ENCODE measurements at places on chromosomes 12 and 14.

GRCh38 chr12:119660076-119660475 is 7.9 kb upstream of the PRKAB1 start:
- DNase-seq: no peak

DNA sequence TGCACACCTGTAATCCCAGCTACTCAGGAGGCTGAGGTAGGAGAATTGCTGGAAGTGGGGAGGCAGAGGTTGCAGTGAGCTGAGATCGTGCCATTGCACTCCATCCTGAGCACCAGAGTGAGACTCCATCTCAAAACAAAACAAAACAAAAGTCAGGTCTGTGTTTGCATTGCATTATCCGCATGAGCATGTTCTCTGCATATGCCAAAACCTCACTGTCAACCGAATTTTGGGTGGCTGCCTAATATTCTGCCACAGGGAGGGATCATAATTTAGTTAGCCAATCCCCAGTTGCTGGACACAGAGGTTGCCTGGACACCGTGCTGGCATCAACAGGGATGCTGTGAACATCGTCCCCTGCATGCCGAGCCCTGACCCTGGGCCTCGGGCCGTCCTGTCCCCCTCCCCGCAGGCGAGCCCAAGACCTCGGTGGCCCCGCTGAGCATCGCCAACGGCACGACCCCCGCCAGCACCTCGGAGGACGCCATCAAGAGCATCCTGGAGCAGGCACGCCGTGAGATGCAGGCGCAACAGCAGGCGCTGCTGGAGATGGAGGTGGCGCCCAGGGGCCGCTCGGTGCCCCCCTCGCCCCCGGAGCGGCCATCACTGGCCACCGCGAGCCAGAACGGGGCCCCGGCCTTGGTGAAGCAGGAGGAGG is 49.2 kb downstream of the PHETA1 start:
- DNase-seq: no peak

DNA sequence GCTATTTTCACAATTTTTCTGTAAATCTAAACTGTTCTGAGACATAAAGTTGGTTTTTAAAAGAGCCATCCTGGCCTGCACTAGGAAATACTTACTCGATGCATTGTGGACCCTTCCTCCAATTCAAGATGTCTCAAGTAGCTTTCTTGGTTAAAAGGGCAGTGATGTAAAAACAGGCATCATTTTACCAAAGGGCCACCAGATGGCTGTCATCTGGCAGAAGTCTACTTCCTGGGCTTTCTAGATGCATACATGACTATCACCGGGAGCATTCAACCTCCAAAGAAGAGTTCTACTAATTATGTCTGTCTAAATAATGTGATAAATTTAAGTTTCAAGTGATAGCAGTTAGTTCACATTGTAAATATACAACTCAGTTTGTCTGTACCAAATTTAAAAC is 96.8 kb upstream of the FRMD6 start:
- no peak for DNase-seq

DNA sequence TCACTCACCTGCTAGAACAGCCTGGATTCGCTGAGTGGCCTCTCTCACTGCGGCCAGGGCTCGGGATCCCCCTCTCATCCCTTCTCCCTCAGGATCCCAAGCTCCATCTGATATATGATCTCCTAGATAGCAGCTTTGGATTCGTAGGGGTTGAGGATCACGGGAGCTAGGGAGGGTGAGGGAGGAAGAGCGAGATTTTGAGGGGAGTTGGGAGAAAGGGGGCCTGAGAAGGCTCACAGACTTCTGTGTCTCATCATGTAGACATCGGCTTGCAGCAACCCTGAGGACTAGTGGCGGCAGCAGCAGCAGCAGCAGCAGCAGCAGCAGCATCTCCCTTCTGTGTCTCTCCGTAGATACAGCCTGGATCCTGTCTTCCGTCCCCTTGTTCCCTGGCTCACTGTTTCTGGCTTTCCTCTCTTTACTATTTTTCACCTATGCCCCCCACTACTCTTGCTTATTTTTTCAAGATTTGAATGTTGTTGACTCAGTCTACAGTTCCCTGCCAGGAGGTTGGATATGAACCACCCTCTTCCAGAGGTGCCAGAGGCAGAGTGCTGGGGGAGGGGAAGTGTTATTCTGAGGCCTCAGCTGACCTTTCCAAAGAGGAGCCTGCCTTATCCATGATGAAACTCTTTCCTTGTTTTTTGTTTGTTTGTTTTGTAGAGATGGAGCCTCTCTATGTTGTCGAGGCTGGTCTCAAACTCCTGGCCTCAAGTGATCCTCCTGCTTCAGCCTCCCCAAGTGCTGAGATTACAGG is at the start of gene CIROP:
Gene CIROP (minus strand): TSS at position 399 of the 757 bp plus-strand sequence. CDS start 69 bp downstream, at position 330.
- DNase-seq: no peak

GRCh38 chr14:22143363-22143762 is 445.7 kb downstream of the DAD1 start:
- no peak for DNase-seq

- no peak for DNase-seq
These were observed 283.5 kb downstream of the KSR2 start for GRCh38 chr12:117685110-117685926.

DNA sequence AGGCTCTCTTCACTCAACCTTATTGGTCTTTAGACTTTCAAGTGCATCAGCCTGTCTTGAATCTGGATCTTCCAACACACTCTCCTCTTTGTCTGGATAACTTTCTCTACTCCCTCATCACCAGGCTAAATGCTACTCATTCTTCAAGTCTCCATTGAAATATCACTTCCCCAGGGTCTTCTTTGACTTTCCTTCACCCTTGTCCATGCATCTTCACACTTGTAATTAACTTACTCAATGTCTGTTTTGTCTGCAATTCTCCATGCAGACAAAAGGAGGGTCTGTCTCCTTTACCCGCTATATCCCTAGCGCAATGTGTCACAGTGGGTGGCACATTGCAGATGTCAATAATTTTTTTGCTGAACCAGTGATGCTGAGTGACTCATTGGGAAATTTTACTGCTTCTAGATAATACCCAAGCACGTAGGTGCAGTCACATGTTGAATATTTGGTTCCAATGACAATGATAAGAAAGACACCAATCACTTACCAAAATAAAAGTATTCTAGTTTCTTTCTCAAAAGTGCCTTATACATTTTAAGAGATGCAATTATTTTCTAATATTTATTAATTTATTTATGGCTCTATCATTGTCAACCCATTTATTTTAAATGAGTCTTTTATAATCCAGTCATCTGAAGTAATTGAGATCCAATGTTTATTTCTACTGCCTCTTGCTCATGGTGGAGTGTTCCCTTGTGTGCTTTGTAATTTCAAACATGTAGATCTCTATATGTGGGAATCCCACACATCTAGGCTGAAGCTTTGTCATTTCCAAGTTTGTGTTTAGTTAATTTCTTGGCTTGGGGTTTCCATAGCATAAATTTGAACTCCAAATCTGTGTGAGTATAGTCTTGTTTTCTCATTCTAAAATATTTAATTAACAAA is 21.7 kb upstream of the RFC5 start:
- DNase-seq: no peak

DNA sequence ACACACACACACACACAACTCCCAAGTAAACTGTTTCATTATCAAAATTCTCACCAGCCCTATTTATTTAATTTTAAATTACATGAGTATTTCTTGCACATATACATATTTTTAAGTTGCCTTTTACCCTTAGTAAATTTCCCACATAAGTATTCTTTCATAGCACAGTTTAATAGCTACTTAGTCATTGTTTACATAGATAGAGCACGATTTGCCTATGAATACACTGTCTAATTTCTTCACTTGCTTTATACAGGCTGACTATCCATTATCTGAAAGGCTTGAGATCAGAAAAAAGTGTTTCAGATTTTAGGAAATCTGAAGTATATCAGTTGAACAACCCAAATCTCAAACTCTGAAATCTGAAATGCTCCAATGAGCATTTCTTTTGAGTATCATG is 30.9 kb downstream of the NIN start:
- no peak for DNase-seq

- DNase-seq: no peak
These were observed 30.3 kb downstream of the PDE3A start for GRCh38 chr12:20398686-20399085.

- no peak for DNase-seq
These were observed 1.8 kb upstream of the IPO4 start for GRCh38 chr14:24190416-24190815.

DNA sequence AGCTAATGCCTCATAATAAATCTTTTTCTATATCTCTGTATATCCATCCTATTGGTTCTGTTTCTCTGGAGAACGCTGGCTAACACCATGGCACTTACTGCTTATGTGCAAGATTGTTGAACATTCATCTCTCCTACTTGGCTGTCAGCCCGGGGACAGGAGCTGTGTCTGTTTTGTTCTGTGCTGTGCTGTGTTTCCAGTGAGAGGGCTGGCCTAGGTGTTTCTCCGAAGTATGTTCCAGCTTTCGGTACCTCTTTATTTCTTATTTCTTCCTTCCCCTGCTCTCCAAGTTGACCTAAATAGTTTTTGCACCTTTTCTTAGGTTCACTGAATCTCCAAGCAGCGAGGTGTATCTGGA is 18.8 kb upstream of the NR4A1 start:
- no peak for DNase-seq

GRCh38 chr12:49903351-49903699 is 375 bp downstream of the FAIM2 start:
- DNase-seq: peak; percentile 3

DNA sequence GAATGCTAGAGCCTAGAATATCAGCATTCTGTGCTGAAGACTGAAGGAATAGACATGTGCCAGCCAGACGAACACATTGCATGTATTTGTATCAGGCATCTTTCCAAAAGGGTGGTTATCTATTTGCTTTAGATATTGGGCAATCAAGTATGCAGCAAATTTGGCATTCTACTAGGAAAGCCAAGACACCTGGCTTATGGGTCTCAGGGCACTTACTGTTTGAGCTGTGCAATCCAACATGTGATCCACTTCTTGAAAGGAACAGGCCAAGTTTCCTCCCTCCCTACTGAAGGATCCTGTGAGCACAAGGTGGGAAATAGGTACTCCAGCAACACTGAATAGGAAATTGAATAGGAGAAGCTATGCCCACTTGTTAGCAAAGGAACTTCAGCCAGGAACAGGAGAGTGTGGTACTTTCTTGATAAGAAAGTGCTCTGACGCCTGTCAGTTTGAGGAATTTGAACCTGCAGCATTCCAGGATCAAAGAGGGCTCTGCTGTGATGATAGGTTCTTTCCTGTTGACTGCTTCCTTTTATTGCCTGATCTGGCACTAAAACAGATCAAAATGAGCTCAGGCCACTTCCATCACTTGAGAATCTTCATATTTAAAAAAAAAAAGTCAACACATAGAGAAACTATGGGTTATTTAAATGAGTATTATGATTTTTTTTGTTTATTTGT is 20.6 kb downstream of the OR6S1 start:
- no peak for DNase-seq

DNA sequence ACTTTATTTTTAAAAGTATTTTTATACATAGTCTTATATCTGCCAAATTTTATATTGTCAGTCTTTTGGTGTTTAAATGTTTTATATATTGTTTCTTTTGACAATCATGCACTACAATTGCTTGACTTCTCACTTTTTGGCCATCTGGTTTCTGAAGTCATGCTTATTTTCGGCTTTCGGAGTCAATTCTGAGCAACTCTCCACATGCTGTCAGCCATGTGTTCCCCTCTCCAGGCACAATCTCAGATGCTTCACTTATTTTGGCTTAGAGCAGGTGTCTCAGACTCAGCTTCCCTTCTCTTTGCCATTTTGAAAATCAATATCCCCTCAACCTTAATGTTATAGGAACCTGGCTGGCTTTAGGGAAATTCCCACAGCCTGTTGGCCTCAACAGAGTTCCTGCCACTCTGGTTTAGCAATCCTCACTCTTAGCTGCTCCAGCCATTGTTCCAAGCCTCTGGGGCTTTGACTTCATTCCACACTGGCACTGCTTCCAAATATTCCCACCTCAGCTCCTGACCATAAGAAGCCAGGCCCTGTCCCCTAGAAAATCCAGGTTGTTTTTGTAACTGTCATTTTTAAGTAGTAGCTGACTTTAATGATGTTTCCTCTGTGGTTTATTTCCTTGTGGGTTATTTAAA is 125.5 kb upstream of the FAR2 start:
- DNase-seq: no peak

DNA sequence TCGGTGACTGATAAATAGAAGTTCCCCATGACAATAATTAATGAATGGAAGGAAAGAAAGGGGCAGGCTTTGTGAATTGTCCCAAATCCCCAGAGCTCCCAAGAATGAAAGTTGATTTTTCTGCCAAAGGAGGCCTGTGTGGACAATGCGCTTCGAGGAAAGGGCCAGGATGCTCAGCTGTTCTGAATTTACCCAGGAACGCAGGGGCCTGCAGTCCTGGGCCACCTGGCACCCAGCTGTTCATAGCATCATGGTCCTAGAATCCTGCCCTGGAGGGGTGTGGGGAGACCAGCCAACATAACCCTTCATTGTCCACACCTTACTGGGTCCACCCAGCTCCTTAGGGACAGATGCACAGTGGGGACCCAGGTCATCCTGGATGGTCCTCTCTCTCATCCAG is 587.5 kb downstream of the BCL11B start:
- DNase-seq: no peak

GRCh38 chr14:61281948-61282275 is 774 bp upstream of the TMEM30B start:
- DNase-seq: no peak

DNA sequence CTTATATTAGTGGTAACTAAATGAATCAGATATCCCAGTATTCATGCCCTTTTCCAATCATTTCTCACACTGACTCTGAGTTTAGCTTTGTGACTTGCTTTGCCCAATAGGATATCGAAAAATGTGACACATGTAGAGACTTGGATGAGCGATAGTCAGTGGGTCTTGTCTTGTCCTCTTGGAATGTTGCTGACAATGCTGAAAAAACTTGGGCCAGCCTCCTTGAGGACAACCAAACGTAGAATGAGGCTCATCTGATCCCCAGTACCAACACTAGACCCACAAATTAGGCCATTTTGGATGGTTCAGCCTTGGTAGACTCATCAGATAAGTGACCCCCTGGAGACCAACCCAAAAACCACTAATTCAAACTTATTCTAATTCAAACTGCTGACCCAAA is 351.0 kb downstream of the GRIN2B start:
- no peak for DNase-seq

GRCh38 chr14:85195872-85196477 is 334.0 kb upstream of the FLRT2 start:
- no peak for DNase-seq

GRCh38 chr14:91227183-91227628 is 17.3 kb downstream of the GPR68 start:
- DNase-seq: no peak

DNA sequence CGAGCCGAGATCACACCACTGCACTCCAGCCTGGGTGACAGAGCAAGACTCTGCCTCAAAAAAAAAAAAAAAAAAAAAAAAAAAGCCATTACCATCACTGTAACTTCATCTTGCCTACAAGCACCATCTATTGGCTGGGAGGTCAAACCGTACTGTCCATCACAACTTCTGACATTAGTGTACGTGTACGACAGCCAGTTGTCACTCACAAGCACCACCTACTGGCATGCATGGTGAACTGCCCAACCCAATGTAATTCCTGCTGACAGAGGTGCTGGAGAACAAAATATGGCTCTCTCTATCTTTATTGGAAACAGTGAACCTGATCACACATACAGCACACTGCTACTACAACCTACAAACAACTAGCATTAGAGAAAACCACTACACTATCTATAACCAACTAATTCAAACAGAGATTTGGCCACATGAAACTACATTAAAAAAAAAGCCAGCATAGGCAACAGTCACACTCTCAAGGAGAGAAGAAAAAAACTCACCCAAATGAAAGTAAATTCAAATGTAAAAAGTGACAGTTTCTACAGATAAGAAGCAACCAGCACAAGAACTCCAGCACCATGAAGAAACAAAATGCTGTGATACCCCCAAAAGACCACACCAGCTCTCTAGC is 82.3 kb downstream of the PUS7L start:
- DNase-seq: no peak

- no peak for DNase-seq
These were observed 19.0 kb upstream of the GOLGA3 start for GRCh38 chr12:132847363-132848356.
